ENCODE measurements at places on chromosomes 2 and 18.

GRCh38 chr2:47221039-47221438 lies 65.9 kb upstream of the STPG4 start:
- DNase-seq = no peak

DNA sequence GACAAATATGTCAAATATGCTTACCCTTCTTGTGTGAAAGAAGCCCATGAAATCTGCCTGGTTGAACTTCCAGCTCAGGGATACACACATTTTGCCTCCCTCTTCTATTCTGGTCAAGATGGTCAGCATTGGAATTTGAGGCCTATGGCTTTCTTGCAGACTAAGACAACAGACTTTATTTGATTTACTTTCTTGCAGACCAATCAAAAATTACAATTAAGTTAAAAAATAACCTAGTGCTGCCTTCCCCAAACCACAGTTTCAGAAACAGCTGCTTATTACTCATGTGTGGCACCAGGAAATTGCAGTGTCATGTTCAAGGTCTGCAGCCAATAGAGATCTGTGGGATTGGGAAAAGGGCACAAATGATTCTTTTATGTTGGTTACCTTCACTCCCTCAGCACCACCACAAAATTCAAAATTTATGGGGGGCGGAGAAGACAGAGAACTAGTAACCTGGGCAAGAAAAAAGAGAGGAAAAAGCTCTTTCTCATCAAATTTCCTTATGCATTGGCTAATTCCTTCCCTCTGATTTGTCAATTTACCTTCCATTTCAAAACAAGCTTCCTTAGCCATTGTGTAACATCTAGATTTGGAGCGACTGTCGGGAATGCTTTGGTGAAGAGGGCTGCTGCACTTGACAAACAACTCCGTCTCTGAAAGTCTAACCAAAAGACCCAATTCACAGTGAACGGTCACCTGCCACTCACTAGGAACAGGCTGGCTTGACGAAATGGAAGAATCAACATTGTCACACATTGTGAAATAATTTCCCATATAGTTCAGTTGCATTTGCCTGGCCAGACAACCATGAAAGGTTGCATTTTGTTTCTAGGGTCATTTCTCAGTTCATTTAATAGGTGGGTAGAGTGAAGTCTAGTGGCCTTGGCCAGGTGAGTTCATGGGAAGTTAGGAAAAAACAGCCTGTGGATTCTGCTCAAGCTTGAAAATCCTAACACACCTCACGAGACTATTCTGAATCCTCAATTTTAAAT lies 100.4 kb upstream of the FZD5 start:
- DNase-seq = peak; percentile 21

DNA sequence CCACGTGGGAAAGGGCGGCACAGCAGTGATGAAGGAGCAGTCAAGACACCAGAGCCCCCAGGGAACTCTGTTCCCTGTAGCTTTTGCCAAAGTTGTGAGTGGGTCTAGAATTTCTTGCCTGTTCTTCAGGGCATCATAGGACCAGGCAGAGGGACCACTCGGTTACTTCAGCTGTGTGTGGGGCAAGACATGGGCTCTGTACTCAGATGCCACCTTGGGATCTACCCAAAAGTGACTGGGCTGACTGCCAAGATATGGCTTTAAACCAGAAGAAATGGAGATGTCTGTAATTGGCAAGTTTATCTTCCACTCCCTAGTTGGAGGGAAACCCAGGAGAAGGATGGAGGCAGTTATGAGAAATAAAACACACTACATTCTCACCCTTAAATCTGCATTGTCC lies 29.6 kb downstream of the KCNF1 start:
- DNase-seq = no peak

DNA sequence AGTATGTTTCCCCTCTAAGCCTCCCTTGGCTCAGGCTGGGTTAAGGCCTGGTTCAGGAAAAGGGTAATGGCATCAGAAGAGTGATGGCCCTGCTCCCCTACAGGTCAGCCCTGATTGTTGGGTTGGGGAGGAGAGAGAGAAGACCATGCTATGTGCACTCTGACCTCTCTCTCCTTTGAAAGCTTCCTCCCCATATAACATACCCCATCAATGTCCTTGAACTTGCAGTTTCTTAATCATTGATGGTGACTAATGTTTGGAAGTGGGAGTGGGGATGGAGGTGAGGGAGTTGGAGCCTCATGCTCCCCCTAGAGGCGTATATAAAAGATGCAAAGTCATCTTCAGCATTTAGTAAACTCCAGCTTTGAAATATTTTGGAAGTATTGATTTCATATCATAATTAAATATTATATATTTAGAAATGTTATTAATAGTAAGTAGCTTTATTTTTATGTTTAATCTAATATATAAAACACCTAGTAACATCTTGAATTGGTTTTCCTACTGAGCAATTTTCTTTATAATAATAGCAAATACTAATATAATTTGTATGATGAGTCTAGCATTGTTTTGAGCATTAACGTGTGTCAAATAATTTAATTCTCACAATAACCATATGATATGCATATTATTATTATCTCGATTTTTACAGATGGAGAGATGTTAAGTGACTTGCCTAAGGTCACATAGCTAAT lies 8.8 kb downstream of the PLCL1 start:
- DNase-seq = peak; percentile 28

DNA sequence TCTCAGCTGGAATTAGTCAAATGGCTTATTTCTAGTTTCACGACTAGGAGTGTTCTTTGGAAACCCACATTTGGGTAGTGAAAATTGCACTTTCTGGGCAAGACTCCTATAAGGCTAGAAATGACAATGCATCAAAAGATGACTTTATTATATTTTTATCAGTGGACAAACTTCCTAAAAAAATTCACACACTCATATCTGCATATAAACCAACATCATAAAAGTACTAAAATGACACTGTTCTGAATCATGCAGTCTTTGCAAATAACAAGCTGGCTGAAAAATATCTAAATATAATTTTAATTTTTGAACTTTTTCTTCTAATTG lies 17.6 kb downstream of the MXD1 start:
- DNase-seq = peak; percentile 41

GRCh38 chr2:138071720-138072719 lies 107.7 kb downstream of the HNMT start:
- no peak for DNase-seq

- DNase-seq = no peak
Measured at GRCh38 chr2:113209646-113210171, 35.9 kb downstream of the PSD4 start.

- no peak for DNase-seq
Measured at GRCh38 chr2:59761966-59762365, 791.5 kb downstream of the BCL11A start.

GRCh38 chr2:150167711-150168110 lies 319.8 kb downstream of the RND3 start:
- DNase-seq = peak; percentile 45

DNA sequence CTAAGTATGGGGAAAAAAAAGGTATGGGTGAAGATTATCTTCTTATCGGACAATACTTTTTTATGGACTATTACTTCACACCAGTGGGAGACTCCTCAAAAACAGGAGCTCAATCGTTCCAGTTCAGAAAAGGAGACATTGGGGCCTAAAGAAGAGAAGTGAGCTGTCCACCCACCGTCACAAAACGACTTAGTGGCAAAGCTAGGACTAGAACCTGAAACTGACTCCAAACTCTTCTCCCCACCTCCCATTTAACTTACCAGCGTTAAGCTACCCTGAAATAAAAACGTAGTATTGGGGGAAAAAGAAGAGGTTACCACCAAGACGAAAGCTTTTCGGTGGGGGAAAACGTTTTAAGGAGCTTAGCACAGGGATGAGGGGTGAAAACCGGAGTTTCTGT lies 503 bp downstream of the GTF3C3 start:
- no peak for DNase-seq

DNA sequence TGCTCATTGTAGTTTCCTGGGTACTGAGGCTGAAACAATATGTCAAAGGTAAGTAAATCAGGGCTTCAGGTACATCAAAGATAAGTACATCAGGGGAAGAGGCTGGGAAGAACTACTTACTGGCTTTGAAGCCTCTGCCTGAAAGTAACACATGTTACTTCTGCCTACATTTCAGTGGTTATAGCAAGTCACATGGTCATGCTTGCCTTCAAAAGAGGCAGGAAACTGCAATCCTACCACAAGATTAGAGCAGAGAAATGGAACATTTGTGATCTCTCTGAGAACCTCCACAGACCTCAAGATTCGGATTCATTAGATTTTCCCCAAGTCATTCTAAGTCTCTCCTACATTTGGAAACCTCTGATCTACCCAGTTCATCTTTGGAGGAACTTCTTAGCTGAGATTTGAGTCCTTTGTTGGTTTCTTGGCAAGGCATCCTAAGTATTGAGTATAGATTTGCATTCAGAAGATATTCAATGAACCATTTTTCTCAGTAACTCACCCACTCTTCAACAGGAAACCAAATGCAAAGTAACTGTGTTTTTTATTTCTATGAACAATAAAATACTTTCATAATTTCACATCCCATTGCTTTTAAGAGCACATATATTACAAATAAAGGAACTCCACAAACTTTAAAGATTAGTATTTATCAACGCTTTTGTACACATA lies 48.5 kb upstream of the CCDC195 start:
- peak; percentile 2 for DNase-seq

GRCh38 chr18:8741532-8741931 lies 36.2 kb downstream of the MTCL1 start:
- no peak for DNase-seq

DNA sequence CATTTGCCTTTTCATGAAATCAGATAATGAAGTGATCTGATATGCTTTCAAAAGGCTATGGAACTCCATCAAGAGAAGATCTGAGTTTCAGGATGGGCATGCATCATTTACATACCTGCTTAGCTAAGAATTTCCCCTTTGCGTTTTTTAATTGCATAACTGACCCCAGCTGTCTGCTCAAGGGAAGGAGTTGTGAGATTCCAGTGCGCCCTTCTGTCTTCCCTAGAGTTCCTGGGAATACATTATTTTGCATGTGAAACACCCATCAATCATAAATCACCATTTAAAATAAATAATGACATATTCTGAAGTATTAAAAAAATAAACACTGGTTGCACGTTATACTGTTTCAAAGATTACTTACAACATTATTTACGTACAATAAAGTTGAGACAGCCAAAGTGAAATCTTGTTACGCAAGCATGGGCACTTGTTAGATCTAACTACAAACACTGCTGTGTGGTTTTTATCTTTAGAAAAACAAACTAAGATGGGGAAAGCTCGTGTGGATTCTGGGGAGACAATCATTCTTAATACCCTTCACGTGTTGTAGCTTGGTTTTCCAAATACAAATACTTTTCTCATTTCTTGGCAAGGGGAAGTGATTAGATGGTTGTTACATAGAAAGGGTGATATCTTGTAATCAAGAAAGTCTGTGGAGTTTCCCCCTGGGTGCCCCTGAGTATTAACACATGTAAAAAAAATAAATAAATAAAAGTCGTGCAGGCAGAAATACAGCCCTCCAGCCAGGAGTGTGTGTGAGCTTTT lies 125.7 kb upstream of the LMAN1 start:
- DNase-seq = no peak

GRCh38 chr18:27253571-27253970 lies 68.5 kb upstream of the CHST9 start:
- DNase-seq = no peak

Data from activated CD4-positive, alpha-beta T cell treated with anti-CD3 and anti-CD28 coated beads, Interleukin-2, amount 50 U/mL, for 16 hours (primary cell).